ENCODE measurements at places on chromosomes 11 and 22.

GRCh38 chr11:61000426-61000825, 28.9 kb downstream of the CD6 start:
- DNase-seq: no peak

DNA sequence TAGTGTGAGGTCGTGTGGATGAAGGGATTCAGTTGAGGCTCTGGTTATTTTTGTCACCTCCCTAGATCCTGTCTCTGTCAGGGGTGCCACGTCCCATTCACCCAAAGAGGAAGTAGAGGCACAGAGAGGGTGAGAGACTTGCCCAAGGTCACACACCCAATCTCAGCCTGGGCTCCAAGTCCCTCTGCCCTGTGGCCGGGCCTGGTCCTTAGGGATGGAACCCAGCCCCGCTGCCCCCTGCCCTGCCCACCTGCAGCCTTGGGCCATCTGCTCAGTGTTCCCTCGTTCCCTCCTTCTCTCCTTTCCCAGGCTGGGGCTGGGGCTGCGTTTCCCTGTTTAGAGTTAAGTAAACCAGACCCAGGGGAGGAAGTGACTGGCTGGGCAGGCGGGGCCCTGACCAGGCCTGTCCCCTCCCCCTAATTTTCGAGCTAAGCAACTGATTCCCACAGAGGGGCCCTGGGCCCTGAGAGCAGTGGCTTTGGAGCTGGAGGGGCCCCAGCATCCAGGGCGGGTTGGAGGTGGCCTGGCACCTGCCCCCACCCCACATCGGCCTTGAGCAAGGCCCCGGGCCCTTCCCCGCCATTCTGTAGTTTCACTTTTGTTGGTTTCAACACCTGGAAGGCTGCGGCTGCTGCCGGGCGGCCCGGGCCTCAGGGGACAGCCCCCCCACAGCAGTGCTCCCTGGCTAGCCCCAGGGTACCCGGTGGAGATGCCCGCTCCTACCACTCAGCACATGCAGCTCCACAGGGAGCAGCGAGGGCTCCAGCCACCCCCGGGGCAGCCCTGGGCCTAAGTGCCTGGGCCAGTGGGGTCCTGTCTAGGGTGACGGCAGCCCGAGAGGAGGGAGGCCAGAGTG, 1.5 kb downstream of the TCIRG1 start:
- peak; percentile 78 for DNase-seq

DNA sequence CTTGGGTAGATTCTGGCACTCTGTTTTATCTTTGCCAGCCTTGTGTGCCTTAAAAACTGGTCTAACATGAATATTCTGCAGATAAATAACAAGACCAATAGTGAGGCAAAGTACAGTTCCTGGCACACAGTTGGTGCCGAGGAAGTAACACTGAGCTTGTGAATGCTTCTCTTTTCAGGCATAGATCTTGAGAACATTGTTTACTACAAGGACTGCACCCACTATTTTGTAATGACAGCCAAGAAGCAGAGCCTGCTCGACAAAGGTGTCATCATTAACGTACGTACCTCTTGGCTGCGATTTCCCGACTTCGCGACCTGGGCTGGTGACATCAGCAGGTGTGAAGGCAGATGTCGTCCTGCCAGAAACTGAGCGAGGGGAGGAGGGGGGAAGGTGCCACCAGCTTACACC, 105.7 kb downstream of the MICAL2 start:
- DNase-seq: no peak

GRCh38 chr22:34812631-34813030, 253.3 kb upstream of the ISX start:
- DNase-seq: no peak

- no peak for DNase-seq
Observed at GRCh38 chr11:19201737-19202605, at the start of gene CSRP3. Gene CSRP3, minus strand, starts transcription at chr11:19201983. Its CDS starts 9,535 bp downstream, at chr11:19192448.

All from colonic mucosa (tissue), 4 donors.